ENCODE measurements at places on chromosomes 16 and 17.

GRCh38 chr17:57808882-57809281, 41.0 kb downstream of the MRPS23 start:
- no peak for DNase-seq

DNA sequence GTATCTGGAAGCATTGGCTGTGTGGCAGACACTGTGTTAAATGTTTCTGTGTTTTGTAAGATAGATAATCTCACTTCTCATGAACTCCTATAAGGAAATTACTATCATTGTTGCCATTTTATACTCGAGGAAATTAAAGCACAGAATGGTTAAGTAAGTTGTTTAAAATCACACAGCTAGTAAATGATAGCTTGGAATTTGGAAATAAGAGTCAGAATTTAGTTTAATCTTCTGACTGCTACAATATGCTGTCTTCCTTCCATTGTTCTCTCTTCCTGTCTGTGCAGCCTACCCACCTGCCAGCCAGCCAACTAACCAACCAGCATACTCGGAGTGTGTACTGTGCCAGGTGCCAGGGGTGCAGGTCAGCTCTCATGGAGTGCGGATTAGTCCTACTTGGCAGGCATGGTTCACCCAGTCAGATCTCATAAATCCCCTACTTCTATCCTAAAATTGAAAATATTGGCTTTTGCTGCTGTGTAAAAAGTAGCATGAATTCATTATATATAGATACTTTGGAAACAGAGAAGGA, 79.9 kb upstream of the LGALS9 start:
- DNase-seq = no peak

- DNase-seq = no peak
Observed at GRCh38 chr16:78931678-78932077, 668.9 kb downstream of the MAF start.

GRCh38 chr16:89014403-89015230, 37.6 kb upstream of the CBFA2T3 start:
- DNase-seq = no peak

- no peak for DNase-seq
Observed at GRCh38 chr17:6721744-6722143, 8.6 kb upstream of the SLC13A5 start.

- DNase-seq = no peak
Observed at GRCh38 chr16:55622930-55623561, 32.7 kb upstream of the SLC6A2 start.

GRCh38 chr17:7261379-7262191, 693 bp downstream of the CLDN7 start:
- peak; percentile 22 for DNase-seq

GRCh38 chr16:25886598-25886997, 194.8 kb downstream of the HS3ST4 start:
- no peak for DNase-seq
